LoVo (cell line): ENCODE measurements at places on chromosomes 12 and 14.

GRCh38 chr14:35341751-35342488 is 49.7 kb downstream of the PSMA6 start:
- DNase-seq: peak; percentile 89

DNA sequence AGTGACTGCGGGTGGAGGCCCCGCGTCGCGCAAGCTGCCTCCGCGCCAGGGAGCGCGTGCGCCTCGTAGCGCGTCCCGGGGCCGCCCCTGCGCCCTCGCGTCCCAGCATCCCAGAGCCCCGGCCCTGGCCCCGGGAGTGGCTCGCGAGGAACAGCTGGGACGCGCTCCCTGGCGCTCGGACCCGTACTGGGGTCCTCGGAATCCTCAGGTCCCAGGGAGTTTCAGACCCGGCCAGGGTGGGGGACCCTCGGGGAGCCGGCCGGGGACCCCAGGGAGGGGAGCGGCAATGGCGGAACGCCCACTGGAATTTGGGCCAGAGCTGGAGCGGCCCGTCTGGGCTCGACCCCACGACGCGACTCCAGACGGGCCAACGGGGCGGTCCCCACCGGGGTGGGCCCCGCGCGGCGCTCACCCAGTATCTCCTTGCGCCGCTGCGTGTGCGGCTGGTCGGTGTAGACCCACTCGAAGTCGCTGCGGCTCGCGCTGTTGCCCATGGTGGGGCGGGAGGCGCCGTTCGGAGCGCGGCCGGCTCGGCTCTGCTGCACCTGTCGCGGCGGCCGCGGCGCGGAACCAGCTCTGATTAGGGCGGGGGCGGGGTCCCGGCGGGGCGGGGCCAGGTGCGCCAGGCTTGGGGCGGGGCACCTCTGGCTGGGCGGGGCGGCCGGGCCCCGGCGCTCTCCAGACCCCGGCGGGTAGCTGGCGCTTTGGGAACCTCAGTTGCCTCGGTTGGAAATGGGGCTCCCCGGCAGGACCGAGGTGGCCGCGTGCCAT is at the start of gene DEGS2:
Gene DEGS2, minus strand, starts transcription at position 552 of the 771 bp plus-strand sequence. Its CDS starts 58 bp downstream, at position 494.
- DNase-seq: peak; percentile 58

DNA sequence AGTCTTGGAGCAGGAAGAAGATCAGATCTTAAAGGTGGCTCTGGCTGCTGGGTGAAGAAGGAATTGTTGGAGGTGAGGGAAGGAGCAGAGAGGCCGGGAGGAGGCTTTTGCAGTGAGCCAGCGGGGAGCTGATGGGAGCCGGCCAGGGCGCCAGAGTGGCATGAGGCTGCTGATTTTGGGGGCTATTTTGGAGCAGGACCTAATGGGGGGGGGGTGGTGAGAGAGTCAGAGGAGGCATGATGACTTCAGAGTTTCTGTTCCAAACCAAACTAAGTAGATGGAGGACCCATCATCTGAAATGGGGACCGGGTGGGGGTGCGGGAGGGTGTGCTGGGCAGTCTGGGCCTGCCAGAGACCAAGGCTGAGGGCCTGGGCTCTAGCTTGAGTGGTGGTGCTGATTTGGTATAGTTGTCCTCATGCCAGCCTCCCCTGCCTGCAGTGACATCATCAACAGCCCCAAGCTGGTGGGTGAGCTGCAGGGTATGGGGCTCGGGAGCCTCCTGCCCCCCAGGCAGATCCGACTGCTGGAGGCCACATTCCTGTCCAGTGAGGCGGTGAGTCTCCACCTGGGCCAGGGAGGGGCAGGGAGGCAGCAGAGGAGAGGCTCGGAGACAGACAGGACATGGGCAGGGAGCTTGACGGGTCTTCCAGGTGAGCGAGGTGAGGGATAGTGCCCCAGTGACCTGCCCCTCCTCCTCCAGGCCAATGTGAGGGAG is 6.2 kb downstream of the TNFAIP2 start:
- no peak for DNase-seq

DNA sequence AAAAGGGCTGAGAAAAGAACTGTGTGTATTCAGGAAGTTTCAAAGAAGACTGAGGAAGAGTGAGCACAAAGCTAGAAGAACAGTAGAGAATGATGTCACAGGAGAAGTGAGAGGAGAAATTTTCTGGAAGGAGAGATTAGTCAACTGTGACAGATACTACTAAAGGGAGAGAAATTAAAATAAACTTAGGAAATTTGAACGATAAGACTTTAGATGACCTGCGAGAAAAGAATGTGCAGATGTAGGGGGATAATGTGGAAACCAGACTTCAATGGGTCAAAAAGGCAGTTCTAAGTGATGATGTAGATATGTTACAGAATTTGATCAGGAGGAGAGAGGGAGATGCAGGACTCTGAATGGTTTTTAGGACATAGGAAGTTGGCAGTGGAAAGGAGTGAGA is 287.4 kb downstream of the SYT1 start:
- DNase-seq: no peak

- DNase-seq: no peak
These were observed 57.6 kb downstream of the ST8SIA1 start for GRCh38 chr12:22276867-22277266.

GRCh38 chr14:78530078-78530477 is 359.9 kb downstream of the NRXN3 start:
- DNase-seq: peak; percentile 14

- no peak for DNase-seq
These were observed 8.8 kb downstream of the SMOC1 start for GRCh38 chr14:69887740-69888657.

- DNase-seq: no peak
These were observed 26.2 kb upstream of the CHPT1 start for GRCh38 chr12:101671157-101671791.

- DNase-seq: no peak
These were observed 12.0 kb downstream of the HELB start for GRCh38 chr12:66314278-66314677.

GRCh38 chr14:35133542-35134328 is 11.4 kb downstream of the PRORP start:
- no peak for DNase-seq

- no peak for DNase-seq
These were observed 218.8 kb downstream of the KITLG start for GRCh38 chr12:88361493-88361892.

- no peak for DNase-seq
These were observed 5.3 kb downstream of the GSC start for GRCh38 chr14:94764573-94764972.

GRCh38 chr14:77708749-77709148 is 846 bp downstream of the SLIRP start:
- DNase-seq: no peak

GRCh38 chr14:62934439-62934838 is 110.8 kb downstream of the KCNH5 start:
- DNase-seq: no peak

DNA sequence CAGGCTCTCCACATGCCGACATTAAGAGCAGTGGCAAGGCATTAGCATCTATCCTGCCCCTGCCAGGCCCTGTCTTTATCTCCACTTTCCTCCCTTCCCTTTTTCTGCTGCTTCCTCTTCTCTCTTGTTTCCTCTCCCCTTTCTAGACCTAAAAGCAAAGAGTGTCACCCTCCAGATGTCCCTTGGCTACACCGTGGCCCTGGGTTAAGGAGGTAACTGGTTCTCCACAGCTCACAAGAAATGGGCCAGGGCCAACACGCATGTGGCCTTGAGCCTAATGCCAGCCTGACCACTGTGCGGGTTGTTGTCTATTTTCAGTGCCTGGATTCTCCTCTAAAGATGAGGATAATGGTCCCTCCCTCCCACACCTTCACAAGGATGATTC is 41.7 kb upstream of the DDX11 start:
- DNase-seq: no peak
